ENCODE measurements at places on chromosomes 2 and 18.

DNA sequence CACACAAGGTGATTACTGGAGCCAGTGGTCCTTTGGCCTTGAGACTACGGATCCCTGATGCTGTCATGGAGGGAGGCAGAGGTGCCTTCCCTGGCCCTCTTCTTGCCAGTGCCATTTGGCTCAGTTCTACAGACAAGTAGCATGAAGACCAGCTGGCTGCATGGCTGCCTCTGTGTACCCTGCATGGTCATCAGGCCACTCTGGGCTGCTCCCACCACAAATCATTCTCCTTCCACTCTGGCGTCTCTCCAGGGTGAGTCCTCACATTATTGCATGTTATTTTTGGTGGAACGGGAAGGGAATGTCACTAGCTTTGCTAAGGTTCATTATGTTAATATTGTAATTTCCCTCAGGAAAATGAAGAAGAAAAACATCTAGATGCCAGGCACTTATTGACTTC is 229.8 kb downstream of the VAPA start:
- DNase-seq: no peak

DNA sequence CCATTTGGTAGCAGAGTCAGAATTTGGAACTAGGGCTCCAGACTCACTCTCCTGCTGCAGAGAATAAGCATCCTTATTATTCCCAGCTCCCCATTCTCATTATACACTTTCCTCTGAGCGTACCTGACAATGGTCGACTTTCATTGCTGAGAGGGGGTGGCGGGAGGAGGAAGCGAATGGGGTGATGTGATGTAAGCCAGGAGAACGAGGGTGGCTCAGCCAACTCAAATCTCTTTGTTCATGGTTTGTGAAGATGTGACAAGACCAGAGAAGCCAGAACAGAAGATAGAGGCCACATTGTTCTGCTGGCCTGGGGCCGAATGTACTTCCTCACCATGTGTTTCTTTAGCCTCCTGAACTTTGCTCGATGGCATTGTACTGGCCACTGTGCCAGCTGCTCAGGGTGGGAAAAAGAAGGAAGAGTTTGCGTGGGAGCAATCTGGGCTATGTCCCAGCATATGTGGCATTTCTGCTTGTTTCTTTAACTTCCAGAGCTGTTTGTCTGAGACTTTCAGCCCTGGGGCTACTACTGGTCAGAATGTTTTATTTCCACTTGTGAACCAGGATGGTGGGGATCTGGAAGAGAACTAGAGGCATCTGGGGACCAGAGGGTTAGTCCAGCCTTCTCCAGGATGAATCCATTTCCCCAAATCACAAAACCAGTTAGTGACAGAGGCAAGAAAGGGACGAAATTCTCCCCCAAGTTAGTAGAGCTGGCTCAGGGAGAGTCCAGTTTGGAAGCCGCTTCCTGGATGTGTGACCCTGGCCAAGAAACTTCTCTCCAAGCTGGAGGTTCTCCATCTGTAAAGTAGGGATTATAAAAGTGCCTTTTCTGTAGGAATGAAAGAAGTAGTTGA is 62.6 kb downstream of the MOGAT1 start:
- DNase-seq: no peak

GRCh38 chr18:73973972-73974371 is 173.7 kb downstream of the FBXO15 start:
- no peak for DNase-seq

GRCh38 chr2:37330681-37331080 is 6.0 kb upstream of the PRKD3 start:
- no peak for DNase-seq

- no peak for DNase-seq
Observed at GRCh38 chr2:163044114-163044513, 205.5 kb upstream of the KCNH7 start.

GRCh38 chr2:142615876-142616275 is 261.6 kb upstream of the KYNU start:
- no peak for DNase-seq

- DNase-seq: no peak
Observed at GRCh38 chr2:128303095-128303791, 15.4 kb downstream of the HS6ST1 start.

- DNase-seq: no peak
Observed at GRCh38 chr2:22683914-22684313, 701.1 kb upstream of the KLHL29 start.

DNA sequence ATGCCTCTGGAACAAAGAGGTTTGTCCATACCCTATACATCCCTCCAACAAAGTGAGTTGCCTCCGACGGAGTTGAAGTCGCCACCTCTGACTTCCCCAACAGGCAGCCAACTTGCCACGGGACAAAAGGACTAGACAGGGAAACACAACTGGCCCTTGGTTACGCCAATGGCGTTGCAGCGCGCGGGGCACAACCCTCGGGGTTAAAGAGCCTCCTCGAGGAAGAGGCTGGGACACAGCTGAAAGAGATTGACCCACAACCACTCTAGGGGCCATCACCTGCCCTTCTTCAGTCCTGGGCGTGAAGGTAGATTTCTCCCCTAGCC is 545 bp downstream of the GTF3C2 start:
- peak; percentile 51 for DNase-seq

DNA sequence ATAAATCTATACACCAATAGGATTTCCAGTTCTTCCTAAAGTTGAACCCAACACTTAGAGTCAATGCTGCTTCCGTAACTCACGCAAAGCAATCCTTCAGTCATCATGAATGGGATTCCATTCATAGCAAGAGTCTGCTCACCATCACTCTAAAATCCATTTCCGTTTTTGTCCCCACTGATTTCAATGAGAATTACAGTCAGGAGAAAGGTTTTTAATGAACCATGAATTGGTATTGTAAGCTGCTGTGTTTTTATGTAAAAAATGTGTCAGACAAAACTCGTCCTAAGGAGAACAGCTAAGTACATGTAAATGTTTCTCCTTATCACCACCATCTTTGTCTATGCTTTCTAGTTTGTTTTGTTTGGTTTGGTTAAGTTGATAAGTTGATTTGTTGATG is 391.5 kb downstream of the IRS1 start:
- DNase-seq: no peak

DNA sequence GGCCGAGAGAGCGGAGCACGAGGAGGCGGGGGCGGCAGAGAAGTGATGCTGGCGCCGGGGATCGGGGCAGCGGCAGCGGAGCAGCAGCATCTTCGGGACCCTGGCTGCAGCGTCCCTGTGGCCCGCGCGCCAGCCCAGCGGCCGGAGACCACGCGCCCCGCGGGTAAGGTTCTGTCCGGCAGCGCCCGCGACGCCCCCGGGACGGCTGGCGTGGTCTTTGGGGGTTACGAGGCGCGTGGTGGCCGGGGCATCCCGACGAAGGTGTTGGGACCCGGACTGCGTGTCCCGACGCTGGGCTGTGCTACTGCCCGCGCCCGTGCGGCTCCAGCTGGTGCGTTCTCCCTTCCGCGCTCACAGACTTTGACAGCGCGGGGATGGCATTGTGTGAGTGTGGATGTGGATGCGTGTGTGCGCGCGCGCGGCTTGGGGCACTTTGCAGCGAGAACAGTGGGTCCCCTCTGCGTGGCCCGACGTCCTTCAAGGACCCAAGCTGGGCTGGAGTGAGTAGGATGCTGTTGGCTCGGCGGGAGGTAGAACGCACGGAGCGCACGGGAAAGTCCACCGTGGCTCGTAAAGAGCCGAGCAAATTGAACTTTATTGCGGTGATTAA is 405.0 kb downstream of the XIRP2 start:
- no peak for DNase-seq

DNA sequence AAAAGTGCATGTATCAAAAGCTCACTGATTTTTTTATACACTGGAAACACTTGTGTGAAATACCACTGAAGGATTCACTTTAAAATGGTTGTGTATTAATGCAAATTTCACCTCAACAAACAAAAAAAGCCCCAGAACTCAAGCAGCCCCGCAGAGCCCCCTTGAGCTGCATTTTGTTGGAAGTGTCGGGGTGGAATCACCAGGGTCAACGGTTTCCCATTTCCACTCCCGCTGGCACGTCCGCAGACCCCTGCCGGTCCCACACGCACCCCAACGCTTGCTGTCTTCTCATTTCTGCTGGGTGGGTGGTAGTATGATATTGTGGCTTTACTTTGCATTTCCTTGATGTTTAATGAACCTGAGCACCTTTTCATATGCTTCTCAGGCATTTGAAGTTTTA is 239.7 kb downstream of the FAM210A start:
- no peak for DNase-seq

- DNase-seq: no peak
Observed at GRCh38 chr2:33406622-33407021, 69.8 kb upstream of the RASGRP3 start.

DNA sequence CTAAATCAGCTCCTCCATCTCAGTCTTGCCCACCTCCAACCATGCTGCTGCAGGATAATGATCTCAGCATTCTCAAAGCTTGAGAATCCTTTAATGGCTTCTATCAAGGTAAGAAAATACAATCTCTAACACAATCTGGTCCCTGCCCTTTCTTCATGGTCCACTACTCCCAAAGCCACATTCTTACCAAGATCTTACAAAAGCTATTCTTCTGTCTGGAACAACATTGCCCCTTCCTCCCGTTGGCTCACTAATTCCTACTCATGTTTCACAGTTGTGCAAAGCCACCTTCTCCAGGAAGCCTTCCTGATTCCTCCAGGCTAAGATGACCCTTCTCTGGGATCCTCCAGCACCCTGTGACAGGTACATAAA is 5.9 kb upstream of the SFXN5 start:
- no peak for DNase-seq

DNA sequence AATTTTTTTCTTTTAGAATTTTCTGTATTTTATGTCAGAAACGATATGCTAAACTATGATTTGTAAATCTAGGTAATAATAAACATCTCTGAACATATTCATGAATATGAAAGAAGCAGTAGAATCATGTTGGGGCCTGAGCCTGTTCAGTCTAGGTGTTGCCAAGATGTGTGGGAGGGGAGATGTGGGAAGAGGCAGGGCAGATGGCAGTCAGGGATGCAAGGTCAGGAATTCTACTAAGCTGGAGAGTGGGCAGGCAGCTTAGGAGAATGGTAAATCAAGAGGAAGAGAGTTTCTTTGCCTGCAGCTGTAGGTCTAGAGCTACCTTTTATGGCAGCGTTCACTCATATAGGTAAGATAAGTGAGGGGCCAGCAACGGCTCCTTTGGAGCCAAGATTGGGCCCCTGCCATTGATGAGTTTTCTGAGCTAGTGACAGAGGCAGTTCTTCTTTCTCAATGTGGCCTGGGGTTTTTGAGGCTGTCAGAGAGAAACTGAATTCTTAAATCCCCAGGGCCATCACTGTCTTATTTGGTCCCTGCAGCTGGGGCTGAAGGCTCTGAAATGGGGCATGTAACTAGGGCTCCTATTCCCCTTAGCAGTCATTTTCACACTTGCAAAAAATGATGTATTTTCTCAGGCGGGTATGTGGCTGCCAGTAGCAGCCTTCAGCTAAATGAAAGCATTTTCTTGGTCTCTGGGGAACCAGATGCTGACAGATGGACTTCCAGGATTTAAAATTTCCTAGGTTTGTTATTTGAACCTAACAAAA is 232.8 kb downstream of the PIK3C3 start:
- no peak for DNase-seq

Measured in HTR-8/SVneo (cell line).